Mammary epithelial cell (primary cell): ENCODE measurements at places on chromosomes 12 and 14. TPM values are rescaled to one million over a fixed set of nuclear protein-coding genes. Genes with fewer than 3 reads are reported as not detected.

DNA sequence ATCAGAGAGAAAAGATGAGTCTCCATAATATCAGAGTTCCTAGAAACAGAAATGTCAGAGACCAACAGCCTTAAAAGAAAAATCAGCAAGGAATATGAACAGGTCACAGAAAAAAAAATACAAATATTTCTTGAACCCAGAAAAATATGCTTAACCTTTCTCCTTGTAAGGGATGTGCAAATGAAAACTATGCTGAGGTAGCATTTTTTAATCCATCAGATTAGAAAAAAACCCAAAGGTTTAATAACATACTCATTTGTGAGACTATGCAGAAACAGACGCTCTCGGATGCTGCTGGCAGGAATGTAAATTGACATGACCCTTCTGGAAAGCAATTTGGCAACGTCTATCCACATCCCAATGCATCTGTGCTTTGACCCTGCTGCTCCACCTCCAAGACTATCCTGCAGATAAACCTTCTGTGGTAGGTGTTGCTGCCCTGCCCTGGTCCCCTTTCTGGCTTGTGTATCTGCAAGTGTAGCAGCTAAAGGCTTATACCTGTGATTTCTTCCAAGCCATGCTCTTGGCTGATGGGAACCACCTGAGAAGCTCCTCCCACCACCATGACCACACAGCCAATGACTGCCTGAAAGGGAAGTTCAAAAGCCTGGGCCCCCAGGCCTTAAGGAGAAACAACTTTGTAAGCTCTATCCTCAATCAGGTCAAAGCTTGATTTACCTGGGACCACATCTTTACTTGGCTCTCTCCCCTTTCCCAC, 49.4 kb downstream of the LTBP2 start:
- no peak for DNase-seq

DNA sequence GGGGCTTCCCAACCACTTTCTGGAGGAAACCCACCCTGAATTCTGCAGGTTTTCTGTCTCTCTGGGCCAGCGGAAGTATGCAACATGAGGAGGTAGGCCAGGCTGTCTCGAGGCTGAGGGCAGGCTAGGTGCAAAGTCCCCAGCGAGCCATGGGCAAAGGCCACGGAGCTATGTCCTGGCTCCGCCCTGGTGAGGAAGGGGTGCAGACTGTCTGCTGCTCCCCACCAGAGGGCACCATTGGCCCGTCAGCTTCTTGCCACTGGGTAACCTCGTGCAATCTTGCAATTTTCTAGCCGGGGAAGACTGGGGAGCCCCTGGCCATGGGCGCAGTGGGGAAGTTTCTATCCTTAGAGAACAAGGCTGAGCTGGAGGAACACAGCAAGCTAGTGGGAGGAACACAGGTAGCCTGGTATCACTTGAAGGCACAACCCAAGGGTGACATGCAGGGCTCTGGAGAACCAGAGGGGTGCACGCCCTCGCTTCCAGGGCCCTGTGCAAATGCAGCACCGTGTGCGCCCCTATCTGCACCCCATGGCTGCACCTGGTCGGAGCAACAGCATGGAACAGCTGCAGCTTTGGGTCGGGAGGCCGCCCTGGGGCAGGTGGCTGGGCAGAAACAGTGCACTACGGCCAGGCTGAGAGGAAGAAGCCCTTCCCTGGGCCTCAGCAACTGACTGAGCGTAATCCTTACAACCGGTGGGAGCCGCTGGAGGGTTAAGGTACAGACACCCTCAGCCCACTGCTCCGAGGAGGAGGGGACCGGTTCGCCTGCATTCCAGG, 27.6 kb upstream of the RPLP0 start:
- DNase-seq, result peak; percentile 61

- DNase-seq, result no peak
Observed at GRCh38 chr14:43005807-43006206, 1399.1 kb downstream of the LRFN5 start.

- no peak for DNase-seq
Observed at GRCh38 chr12:118900993-118901392, 80.3 kb upstream of the SRRM4 start.

DNA sequence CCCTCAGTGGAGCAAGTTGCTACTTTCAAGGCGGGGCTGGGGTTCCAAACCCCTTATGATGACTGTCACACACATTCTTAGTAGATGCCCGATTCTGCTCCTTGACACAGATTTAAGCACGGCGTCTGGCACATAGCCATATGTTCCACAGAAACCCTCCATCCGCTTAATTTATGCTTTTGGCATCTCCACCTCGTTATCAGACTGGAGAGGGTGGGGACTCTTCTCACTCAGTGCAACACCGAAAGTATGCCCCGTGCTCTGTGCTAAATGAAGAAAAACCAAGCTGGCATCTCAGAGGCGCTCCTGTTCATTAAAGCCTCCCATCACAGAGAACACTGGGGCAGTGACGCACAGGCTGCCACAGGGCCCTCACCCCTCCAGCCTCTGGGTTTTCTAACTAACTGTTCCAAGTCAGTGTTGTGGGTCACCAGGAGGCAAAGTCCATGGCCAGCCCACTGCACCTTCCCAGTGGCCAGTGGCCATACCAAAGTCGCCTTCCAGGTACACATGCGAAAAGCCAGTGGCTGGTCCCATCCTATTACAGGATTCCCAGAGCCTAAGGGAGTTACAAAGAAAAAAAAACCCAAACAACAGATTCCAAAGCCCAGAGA, 27.3 kb downstream of the CCDC88C start:
- DNase-seq, result no peak

DNA sequence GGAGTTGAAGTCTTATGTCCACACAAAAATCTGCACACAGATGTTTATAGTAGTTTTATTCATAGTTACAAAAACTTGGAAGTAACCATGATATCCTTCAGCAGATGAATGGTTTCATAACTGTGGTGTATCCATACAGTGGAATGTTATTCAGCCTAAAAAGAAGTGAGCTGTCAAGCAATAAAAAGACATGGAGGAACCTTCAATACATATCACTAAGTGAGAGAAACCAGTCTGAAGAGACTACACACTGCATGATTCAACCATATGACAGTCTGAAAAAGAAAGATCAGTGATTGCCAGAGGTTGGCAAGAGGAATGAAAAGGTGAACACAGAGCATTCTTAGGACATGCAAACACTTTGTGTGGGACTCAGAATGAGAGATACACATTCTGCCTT, 18.6 kb upstream of the IFNG start:
- peak; percentile 35 for DNase-seq

- DNase-seq, result no peak
Observed at GRCh38 chr12:95996034-95996658, at the start of gene HAL. Gene HAL (minus strand): TSS chr12:95996344. CDS start chr12:95995910, 434 bp downstream.

DNA sequence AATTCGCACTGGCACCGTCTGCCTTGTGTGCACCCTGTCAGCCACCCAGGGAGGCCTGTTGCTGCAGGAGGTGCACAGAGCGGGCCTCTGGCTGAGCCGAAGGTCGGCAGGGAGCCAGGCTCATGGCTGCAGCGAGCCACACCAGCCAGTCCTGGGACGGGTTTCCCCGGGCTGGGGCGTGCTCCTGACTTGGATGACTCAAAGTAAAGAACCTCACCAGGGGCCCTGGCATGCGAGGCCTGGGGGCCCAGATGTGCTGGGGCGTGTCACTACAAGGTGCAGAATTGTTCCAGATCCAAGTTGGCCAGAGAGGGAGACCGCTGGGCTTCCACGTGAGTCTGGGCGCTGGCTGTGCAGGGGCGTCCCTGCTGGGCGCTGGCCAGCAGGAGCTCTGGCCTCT, 34.5 kb downstream of the FBRSL1 start:
- DNase-seq, result peak; percentile 97

DNA sequence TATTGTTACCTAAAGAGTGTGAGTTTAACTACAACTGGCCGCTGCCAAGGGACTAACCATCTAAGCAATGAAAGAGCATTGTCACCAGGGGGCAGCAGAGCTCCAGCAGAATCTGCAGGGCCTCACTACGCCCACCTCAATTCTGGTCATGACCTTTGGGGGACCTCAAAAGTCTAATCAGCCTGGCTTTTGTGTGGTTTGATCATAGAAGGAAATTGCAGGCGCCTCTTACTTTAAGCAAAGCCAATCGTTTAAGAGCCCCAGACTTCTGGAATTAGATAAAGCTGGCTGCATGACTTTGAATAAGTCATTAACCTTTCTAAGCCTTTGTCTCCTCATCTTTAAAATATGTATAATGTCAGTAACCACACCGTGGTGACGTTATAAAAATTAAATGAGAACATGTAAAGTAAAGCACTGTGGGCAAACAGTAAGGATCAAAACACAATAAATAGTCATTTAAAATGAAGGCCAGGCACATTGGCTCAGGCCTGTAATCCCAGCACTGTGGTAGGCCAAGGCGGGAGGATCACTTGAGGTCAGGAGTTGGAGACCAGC, 58.6 kb downstream of the TBX3 start:
- peak; percentile 26 for DNase-seq

DNA sequence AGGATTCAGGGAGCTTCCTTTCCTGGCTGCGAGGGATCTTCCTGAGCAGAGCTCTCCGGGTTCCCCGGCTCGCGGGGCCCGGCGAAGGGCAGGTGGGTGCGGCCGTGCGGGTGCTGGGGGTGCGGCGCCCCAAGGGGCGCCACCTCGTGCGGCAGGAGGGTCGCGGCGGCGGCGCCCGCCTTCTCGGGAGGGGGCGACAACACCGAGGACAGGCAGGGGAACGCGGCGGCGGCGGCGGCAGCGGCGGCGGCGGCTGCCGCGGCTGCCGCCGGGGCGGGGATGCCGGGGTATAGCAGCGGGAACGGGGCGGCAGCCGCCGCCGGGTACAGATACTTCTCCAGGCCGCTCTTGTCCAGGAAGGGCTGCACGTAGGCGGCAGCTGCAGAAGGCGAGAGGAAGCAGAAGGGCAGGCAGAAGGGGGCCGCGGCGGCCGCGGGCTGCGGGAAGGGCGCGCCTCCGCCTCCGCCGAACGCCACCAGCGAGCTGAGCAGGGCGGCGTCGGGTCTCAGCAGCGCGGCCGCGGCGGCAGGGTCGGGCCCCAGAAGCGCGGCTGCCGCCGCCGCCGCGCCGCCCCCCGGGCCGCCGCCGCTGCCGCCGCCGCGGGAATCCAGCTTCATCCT, 2.7 kb downstream of the BHLHE41 start:
- DNase-seq, result no peak

DNA sequence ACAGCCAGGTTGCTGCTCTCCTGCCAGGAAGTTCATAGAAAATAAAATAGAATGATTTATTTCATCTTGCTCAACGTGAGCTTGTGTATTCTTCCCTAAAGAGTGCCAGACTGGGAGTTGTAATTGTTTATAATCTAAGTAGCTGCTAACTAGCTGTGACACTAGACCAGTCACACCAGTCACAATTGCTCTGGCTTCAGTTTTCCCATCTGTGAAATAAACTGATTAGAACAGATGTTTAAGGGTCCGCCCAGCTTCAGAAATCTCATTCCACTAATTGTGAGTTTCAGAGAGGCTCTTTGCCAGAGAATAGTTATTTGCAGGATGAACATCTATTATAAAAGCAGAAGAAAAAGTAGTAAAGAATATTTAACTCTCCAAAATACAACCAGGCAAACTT, 55.6 kb upstream of the ZDHHC17 start:
- no peak for DNase-seq

DNA sequence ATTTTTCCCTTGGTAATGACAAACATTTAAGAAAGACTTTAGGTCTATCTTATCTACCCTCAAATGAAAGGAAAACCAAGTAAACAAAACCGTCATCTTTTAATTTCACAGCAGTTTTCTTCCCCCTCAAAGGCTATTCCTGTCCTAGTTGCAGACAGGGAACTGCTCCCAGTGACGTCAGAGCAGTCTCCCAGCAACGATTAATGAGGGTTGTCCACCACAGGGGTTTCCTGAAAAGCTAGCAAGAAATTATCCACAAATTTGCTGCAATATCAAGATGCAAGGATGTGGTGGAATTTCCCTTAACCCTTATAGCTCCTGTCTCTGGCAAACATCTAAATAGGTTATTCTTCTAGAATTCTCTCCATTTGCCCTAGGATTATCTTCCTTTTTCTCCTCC, 89.1 kb upstream of the STAC3 start:
- no peak for DNase-seq

- no peak for DNase-seq
Observed at GRCh38 chr12:12622418-12622817, 10.7 kb downstream of the CREBL2 start.

- DNase-seq, result no peak
Observed at GRCh38 chr14:92877757-92878431, 45.1 kb upstream of the CHGA start.

GRCh38 chr12:38141239-38141638, 175.3 kb upstream of the ALG10B start:
- no peak for DNase-seq

- no peak for DNase-seq
Observed at GRCh38 chr14:58864751-58865513, 227.2 kb downstream of the DACT1 start.

- no peak for DNase-seq
Observed at GRCh38 chr12:13198876-13199275, 2.4 kb downstream of the EMP1 start.

GRCh38 chr12:111462210-111462769, 56.6 kb downstream of the SH2B3 start:
- no peak for DNase-seq

DNA sequence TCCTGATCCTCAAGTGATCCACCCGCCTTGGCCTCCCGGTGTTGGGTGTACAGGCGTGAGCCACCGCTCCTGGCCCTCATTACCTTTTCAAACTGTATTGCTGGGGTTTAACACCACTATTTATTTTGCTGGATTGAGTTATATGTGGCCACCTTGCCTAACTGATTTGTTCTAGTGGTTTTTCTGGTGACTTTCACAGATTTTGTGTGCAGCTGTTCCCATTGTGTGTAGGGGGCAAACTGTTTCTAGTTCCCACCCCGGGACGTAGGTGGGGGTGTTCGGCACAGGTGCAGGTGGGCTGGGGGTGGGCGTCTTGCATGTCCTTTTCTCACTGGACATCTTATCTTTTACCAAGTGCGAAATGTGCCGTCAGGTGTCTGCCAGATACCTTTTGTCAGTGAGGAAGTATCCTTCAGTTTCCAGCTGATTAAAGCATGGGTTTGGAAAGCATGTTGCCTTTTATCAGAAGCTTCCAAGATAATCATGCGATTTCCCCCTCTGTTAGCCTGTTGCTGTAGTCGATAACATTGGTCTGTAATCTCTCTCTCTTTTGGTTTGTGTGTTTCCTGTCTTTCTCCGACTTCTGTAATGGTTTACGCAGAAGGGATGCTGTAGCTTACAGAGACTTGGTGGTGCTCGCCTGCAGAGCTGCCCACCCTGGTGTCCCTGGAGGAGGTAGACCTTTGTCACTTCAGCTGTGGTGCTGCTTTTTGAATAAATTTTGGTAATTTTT, 33.6 kb downstream of the AACS start:
- DNase-seq, result no peak

RNASE1 gene
- total RNA-seq, result not detected in 2 replicates

MGAT4C gene
- not detected in 2 replicates for total RNA-seq

SAMD15 gene
- 2.5 TPM for total RNA-seq

GYS2 gene
- total RNA-seq, result not detected

CFAP251 gene
- 18.7 TPM for total RNA-seq

RNASE7 gene
- total RNA-seq, result 43.0 and 87.2 TPM in 2 replicates

CIROP gene
- not detected in 2 replicates for total RNA-seq

ISM2 gene
- total RNA-seq, result 0.17 TPM

GARIN6 gene
- not detected in 2 replicates for total RNA-seq

RNASE3 gene
- not detected in 2 replicates for total RNA-seq

BIN2 gene
- not detected for total RNA-seq

MFAP5 gene
- 7.5 TPM for total RNA-seq
